ENCODE measurements at places on chromosomes 6 and 20.

DNA sequence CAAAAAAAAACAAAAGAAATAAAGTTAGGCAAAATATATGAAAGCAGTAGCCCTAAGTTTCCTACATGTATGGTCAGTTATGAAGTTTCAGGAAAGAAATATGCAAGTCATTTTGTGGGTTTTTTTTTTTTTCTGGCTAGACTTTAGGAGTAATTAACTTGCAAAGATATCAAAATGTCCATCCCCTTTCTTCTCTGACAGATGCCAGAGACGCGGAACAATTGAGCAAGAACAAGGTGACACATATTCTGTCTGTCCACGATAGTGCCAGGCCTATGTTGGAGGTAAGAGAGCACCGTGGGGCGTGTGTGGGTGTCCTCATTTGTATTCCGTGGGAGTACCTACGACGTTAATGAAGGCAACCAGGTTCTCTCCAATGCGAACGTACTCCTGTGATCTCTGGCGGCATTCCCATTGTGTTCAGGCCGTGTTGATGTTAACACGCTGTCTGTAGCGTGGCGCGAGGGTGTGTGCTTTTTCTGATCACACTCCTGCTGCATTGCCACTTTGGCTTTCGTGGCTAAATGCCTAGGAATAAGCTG lies 19.5 kb downstream of the DUSP22 start:
- no peak for DNase-seq

DNA sequence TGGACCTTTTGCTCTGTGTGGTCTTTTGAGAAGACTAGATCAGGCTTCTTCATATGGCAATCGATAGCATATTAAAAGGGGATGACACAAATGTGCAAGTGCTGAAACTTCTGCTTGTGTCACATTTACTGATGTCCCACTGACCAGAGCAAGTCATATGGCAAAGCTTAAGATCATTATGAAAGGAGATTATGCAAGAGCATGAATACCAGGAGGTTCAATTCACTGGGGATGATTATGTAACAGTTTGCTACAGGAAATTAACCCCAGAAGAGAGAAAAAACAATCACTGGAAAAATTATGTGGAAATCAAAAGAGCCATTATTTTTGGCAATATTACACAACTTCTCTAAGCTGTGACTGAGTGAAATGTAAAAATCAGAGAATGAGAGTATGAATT lies 13.7 kb upstream of the PRDM13 start:
- DNase-seq: no peak

GRCh38 chr6:40623178-40623577 lies 36.0 kb upstream of the LRFN2 start:
- DNase-seq: no peak

GRCh38 chr6:166032366-166033200 lies 135.1 kb downstream of the TBXT start:
- DNase-seq: no peak

DNA sequence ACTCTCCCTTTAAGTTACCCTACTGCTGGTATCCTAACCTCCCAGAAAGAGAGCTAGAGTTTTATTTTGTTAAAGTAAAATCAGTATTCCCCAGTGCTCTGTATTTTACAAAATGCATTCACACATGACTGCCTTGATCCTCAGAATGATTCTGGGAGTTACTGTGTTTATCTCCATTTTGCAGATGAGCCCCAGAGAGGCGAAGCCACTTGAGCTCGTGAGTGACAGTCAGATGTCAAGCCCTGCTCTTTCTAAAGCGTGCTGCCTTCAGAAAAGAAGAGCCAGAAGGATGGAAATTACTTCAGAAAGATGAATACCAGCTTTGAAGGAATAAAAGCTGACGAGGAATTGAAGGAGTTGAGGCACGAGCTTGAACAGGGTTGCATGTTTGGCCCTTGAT lies 14.1 kb upstream of the OSER1 start:
- DNase-seq: no peak

DNA sequence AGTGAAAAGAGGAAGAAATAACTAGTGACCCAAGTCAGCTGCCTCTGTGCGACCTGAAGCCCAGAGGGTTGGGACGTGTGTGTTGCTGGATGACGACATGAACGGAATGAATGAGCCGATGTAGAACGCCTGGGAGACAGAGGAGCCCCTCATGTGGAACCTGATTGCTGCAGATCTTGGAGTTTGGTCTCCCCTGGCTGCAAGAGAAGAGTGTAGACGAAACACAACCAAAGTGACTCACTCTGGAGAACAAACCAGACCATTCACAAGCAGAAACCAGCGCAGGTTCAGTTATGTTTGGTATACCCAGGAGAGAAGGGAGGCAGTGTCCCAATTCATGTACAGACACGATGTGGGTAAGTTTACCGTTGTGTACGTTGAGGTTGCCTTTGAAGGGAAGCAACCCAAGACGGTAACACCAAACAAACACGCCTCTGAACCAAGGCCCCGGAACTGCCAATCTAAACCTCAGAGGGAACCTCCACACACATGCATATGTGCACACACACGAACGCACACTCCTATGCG lies 265.9 kb downstream of the BMP7 start:
- no peak for DNase-seq

DNA sequence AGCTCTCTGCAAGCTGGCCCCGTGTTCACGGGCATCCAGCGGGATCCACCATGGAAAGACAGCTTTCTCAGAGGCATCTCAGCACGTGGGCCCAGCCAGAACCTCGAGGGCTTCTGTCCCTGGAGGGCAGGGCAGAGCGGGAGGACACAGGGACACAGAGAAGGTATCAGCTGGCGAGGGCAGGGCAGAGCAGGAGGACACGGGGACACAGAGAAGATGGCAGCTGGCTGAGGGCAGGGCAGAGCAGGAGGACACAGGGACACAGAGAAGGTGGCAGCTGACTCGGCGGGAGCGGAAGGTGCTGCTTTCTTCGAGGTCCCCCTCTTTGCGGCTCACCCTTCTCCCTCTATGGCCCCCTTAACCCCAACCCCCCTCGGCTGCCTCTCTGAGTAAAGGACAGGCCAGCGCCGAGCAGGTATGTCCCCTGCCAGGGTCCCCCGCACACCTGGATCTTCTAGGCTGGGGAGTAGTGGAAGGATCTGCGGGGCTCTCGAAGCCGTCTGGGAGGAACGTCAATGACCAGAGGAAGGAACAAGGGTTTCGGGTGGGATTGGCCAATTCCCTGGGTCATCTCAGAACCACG lies 28.9 kb upstream of the BHLHE23 start:
- DNase-seq: no peak

DNA sequence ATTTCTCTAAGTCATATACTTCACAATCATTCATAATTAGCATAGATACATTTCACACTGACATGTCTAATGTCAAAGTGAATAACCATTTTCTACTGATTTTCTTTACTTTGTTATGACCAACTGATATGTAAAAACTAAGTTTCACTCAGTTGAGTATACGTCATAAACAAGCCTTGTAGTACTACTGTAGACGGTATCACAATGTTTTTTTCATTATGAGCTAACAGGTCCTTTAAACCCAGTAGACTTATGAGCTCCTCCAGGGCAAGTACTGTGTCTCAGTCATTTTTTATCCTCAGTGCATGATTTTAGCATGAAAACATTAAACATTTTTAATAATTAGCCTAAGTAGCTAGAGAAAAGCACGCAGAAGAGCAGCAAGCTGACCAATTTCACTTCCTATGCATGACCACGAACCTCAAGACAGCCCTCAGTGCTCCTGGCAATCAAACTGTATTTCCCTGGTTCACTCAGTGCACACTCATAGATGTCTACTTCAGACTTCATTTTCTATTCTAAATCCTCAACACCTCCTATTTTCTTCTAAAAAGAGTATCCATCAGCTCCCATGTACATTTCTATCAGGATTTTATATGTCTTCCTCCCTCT lies 32.0 kb upstream of the TFAP2D start:
- no peak for DNase-seq

DNA sequence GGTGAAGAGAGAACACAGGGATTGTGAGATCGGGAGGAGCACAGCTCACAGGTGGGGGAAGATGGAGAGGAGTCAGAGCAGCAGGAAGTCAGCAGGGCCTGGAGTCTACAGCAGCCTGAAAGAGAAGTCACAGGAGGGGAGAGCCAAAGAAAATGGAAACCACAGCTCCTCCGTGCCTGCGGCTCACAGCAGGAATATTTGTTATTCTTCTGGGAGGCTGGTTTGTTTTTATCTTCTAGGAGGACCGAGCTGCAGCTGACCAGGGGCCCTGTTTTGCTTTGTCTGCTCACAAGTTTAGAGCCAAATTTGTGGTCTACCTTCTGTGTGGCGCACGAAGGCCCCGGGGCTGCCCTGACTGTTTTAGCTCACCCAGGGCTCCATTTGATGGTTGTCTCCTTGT lies 81.8 kb downstream of the CLIC5 start:
- DNase-seq: no peak

- no peak for DNase-seq
Observed at GRCh38 chr6:52946306-52946705, 36.8 kb upstream of the GSTA3 start.

- DNase-seq: no peak
Observed at GRCh38 chr6:26175033-26175427, 87.8 kb downstream of the HFE start.

DNA sequence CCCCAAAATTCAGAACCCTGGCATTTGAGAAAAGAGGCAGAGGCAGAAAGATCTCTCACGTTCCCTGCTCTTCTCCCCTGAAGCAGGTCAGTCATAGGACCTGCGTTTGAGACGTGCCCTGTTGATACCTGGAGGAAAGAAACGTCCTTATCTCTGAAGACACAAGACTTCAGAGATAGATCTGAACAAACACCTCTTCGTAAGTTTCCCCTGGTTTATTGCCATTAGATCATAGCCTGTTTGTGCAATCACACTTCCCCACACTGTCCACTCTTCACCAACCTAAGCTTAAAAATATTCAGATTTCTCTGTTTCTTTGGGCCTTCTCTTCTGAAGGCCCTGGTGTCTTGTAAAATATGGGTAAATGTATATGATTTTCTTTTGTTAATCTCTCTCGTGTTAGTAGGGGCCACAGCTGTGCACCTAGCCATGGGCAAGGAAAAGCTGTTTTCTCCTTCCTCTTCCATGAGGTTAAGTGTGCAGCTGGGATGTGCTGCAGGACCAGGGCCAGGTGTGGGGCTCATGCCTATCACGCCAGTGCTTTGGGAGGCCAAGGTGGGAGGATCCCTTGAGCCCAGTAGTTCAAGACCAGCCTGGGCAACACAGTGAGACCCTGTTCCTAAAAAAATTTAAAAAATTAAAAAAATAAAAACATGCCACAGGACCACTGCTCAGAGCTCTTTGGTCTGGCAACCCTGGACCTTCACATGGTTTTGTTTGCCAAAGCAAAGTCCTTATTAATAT lies 4.7 kb upstream of the SLC22A2 start:
- DNase-seq: no peak

GRCh38 chr20:25360631-25361286 lies 29.9 kb downstream of the ABHD12 start:
- no peak for DNase-seq
